ENCODE measurements at places on chromosomes 2 and 18.

DNA sequence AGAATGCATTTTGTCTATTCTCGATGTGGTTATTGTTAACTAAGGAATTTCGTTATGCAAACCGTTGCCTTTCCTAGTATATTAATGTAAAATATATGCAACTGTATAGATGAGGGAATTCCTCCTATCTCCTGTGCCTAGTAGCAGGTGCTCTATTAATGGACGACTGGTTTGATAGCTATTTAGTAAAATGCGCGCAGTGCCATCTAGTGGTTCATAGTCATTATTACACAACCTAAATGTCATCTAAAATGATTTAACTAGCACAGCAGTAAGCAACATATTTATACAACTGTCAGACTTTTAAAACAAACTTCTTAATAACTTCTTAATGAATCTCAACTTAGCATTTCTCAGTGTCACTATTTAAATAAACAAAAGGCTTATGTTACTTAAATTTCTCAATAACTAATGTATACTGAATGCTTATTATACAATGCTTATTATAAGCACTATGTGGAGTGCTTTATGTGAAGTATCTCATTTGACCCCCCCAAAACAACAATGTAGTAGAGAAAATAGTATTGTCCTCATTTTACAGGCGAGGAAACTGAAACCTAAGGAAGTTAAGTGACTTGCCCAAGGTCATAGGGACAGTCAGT, 77.9 kb downstream of the DTNA start:
- no peak for DNase-seq

GRCh38 chr18:26262156-26262555, 35.9 kb downstream of the TAF4B start:
- no peak for DNase-seq

DNA sequence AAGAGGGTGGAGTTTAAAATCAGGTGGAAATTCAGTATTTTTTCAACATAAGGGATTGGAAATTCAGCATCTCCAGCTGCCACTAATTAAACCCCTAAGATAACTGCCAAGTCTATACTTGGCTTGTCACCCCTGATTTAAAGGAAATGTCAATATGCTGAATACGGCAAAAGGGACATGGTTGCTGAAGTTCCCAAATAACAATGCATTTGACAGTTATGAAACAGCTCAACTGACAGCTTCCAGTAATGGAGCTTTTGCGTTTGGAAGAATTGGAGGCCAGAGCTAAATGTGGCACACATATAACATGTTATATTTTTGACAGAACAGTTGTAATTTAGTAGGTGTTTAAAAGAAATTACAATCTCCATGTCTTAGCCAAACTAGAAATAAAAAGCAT, 1867.9 kb upstream of the LRRTM1 start:
- no peak for DNase-seq

GRCh38 chr2:33134791-33135560, 188.2 kb downstream of the LTBP1 start:
- DNase-seq, result no peak

GRCh38 chr2:191266201-191266600, 21.0 kb downstream of the MYO1B start:
- no peak for DNase-seq

GRCh38 chr18:25454270-25454659, 102.3 kb upstream of the ZNF521 start:
- no peak for DNase-seq

DNA sequence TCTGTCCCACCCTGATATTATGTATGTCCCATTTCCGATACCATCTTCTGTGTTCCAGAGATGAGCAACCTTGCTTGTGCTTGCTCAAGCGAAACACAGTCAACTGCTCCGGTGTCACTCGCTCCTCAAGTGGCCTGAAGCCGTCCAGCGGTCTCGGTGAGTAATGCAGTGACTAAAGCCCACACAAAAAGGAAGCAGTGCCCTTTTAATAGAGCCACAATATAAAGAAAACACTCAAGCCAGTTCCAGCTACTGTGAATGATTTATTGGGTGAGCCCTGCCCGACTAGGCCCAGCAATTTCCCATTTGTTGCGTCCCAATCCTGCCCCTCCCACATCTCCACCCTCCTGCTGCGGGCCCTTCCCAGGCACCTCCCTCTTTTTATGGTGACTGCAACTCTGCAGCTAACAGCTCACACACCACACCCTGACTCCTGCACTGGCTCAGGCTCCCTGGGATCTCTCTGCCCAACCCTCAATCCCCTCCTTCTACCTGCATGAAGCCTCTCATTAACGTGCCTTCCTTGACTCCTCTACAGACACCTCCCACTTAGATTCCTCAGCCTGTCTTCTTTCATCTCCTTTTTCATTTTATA, 44.2 kb upstream of the DSC1 start:
- DNase-seq, result peak; percentile 26

DNA sequence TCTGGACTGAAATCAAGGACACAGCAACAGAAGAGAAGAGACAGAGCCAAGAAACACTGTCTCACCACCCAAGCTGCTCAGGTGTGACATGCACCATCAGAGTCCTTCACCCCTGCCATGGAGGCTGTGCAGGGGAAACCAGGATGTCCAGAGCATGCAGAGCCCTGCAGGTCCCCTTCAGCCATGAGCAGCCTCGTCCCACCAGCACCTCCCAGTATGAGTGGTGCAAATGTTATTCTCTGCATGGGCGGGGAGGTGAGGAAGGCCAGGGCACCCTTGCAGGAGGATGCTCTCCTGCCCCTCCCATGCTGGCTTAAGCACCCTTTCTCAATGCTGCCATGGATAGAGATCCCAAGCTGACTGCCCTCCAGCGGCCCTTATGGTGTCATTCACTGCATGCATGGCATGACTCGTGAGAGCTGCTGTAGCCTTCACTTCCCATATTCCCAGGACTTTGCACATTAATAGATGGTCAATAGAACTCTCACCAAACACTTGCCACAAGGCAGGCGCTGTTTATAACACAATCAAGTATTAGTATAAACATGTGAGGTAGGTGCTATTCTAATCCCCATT, 171.0 kb downstream of the ANAPC1 start:
- no peak for DNase-seq

GRCh38 chr2:160257743-160258491, 57.8 kb upstream of the ITGB6 start:
- no peak for DNase-seq

GRCh38 chr2:69088466-69088865, 75.5 kb downstream of the ANTXR1 start:
- no peak for DNase-seq

GRCh38 chr18:44474591-44474990, 206.1 kb upstream of the SETBP1 start:
- no peak for DNase-seq

DNA sequence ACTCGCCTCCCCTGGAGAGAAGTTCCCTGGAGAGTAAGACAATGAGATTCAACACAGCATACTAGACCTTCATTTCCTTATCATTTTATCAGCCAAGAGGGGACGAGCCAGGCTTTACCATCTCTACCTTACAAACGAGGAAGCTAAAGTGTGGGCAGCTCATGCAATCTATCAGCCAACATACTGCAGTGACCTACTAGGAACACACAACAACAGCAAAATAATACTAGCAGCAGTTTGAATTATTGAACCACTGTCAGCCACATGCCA, 60.0 kb upstream of the TEX51 start:
- no peak for DNase-seq

GRCh38 chr2:137237055-137237454, 471.7 kb downstream of the THSD7B start:
- DNase-seq, result no peak

DNA sequence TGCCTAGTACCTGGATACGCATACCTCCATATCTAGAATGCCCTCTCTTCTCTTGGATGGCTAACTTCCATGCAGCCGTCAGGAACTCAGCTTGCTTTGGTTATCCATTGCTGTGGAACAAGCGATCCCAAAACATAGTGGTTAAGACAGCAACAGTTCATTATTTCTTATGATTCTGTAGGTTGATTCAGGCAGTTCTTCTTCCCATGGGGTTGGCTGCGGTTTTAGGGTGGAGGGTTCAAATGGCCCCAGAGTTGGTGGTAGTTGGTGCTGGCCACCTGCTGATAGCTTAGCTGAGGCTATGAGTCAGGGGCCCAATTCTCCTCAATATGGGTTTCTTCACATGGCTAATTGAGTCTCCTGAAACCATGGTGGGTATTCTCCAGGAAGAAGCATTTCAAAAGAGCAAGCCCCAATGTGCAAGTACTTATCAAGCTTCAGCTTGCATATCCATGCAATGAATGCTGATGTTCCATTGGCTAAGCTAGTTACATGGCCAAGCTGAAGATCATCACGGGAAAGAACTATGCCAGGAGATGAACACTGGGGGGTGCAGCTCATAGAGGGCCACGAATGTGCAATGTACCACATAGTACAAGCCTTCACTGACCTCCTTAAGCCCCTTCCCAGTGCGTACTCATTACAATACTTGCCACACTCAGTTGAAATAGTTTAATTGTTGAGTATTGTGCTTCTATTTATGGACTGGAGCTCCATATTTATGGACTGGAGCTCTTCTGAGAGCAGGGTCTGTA, 10.0 kb upstream of the RHOB start:
- DNase-seq, result no peak

DNA sequence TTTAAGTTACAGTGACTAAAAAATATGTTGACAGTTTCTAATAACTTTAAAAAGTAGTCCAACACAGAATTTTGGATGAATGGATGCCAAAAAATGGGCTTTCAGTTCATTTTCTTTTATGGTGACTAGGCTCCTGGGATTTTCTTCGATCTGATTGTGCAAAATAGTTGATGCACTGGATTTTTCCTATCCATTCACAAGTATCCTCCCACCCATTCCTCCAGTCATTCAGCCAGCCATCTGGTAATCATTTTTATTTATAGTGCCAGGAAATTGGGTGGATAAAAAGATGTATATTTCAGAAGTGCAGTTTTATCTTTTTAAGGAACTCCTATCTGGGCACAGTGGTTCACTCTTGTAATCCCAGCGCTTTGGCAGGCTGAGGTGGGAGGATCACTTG, 175.1 kb downstream of the PTPRM start:
- DNase-seq, result no peak

DNA sequence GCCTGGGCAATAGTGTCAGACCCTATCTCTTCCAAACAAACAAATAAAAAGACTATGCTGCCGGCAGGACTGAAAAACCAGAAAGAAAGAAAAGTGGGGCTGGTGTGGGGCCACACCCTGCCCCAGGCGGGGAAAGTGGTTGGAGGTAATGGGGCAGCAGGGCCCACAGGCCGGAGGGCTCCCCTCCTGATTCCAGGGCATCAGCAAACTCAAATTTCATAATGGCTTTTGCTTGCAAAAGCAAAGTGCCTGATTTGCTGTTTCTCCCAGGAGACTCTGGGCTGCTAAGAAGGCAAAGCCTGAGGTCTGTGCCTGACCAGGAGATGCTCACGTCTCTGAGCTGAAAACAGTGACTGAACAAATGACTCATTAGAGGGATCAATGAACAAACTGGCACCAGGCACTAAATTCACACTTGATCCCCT, 121.9 kb downstream of the HDAC4 start:
- peak; percentile 16 for DNase-seq

- DNase-seq, result no peak
Measured at GRCh38 chr2:238973038-238973739, 125.3 kb downstream of the TWIST2 start.

DNA sequence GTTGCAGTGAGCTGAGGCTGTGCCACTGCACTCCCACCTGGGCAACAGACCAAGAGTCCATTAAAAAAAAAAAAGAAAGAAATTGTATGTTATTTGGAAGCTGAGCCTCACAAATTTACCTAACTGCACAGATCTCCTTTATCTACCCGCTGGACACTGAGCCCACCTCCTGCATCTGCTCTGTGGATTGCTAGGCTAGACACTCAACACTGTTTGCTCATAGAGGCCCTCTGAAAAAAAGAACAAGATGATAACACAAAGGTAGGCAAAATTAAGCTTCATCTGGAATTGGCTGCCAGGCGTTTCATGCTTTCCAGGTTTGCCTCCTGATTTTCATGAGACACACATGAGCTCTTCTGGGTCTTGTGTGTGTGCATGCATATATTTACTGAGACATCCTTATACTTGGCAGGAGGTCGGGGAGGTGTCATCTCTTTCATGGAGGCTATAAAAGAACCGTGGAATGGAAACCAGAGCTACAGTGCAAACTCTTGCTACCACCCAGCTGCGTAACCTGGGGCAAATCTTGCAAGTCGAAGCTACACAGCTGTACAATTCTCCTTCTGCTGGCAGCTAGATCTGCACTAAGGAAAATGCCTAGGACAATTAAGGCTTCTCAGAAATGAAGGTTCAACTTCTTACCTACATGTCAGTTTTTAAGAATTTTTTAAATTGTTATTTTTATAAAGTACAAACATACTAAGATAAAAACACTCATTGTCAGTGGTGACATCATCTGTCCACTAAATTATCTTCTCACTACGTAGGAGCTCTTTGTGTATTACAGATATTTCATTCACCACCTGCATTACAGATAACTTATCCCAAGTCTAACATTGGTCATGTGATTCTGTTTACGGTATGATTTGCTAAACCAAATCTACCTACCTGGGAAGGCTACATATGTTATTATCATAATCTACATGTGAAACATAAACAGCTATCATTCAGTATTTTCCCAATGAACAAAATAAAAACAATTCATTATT, 63.1 kb downstream of the CABYR start:
- no peak for DNase-seq

Data from HS-5 (cell line).